ENCODE measurements at places on chromosomes 4 and X.

GRCh38 chrX:29858714-29859113 is 356.6 kb upstream of the MAGEB2 start:
- no peak for DNase-seq

GRCh38 chr4:77434299-77435092 is 171.1 kb upstream of the CXCL13 start:
- no peak for DNase-seq

- no peak for DNase-seq
Measured at GRCh38 chr4:2977211-2978088, 14.1 kb downstream of the GRK4 start.

- no peak for DNase-seq
Measured at GRCh38 chr4:149031399-149031798, 589.2 kb upstream of the NR3C2 start.

- DNase-seq = peak; percentile 39
Measured at GRCh38 chrX:72245461-72246089, 6.7 kb upstream of the ERCC6L start.

DNA sequence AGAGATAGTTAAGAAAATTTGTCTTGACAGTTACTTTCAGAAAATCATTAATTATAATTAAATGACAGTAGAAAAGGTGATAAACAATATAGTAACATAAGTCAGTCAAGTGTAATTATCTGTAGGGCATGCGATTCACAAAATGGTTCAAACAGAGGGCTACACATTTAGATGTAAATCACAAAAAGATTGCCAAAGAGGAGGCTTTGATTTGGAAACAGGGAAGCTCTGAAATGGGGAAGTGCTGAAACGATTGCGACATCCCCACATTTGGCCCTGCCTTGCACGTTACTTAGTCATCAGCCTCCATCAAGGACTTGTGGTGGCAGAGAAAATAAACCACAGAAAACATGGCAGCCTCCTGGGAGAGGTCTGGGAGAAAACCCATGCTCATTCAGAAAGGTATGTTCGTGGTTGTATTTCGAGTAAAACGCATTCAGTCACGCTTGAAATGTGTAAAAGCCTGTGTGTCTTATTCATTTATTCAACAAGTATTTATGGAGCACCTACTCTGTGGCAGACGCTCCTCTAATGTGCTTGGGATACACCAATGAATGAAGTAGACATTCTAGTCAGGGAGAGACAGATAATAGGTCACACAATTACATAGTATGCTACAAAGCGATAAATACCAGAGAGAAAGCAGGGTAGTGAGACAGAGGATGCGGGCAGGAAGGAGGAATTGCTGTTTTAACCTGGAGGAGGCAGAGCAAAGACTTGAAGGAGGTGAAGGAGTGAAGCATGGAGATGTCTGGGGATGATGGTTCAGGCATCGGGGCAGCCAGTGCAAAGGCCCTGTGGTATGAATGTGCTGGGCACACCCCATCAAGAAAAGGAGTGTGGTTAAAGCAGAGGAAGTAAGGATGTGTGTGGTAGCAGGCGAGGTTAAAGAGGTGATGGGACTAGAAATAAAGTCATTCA is 7.8 kb downstream of the RBM47 start:
- DNase-seq = no peak

DNA sequence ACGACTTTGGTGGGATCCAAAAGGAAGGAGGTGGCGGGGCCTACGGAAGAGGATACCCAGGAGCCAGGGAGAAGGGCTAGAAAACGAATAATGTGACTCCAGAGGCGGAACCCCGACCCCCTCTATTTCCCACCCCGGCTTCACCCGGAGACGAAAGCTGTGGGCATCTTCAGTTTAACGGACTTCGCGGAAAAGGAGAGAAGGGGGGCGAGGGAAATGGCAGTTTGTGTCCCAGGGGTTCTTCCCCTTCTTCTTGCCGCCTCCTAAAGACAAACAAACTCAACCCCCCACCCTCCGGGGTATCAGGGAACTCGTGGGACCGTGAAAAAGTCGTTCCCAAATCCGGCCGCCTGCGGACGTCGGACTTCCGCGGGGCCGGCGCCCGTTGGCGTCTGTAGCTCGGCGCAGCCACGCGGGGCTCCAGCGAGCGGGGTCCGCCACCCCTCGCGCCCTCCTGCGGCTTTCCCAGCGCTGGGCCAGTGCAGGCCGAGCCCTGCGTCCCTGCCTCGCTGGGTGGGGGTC is 3.6 kb upstream of the LEF1 start:
- DNase-seq = peak; percentile 51

DNA sequence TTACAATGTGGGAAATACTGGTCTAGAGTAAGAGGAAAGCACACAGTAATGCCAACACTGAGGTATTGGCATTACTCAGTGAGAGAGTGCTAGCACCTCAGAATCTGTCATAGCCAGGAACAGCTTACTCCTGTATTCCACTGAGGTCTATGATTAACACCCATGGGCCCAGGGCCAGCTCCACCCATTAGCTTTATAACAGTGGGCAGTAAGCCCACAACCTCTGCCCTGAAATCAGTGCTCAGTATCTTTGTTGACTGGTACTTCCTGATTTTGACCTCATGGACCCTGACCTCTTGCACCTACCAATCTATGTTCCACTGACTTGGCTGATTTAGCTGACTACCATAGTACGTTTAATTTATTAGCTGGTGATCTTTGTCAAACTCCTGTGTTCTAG is 56.1 kb downstream of the LANCL3 start:
- DNase-seq = no peak

DNA sequence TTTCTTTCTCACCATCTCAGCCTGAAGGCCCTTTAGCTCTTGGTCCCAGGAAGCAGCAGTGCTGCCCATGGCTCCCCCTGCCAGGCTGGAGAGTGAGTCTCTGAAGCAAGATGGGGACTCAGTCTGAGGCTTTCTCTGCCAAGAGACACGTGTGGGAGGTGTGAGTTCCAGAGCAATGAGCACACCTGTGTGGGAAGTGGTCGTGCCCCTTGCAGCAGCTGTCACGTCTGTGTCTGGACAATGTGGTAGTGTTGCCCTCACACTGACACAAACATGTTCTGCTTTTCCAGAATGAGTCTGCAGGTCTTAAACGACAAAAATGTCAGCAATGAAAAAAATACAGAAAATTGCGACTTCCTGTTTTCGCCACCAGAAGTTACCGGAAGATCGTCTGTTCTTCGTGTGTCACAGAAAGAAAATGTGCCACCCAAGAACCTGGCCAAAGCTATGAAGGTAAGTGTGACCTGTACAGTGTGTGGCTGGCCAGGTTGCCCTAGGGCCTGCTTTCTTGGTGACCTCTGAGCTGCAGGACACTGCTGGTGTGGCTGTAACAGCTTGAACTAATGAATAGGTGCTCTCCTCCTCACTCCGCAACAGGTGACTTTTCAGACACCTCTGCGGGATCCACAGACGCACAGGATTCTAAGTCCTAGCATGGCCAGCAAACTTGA is 1.9 kb downstream of the TACC3 start:
- no peak for DNase-seq

DNA sequence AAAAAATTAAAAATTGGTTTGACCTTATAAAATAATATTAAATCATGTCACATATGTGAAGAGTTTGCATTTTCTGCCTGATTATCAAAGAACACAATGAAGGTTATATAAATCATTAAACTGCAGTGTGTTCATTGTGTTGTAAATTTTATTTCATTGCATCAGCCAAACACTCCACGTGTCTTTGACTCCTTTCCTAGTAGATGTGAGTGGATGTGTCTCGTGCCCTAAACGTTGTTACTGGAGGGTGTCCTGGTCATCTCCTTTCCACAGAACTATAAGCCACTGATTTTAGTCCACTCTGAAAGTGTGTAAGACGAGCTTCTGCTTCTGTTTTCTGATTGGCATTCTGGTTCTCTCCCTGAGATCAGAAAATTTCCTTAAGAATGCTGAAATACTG is 127.3 kb downstream of the NDST4 start:
- DNase-seq = no peak

GRCh38 chr4:610411-611261 is 14.7 kb upstream of the PDE6B start:
- DNase-seq = no peak

DNA sequence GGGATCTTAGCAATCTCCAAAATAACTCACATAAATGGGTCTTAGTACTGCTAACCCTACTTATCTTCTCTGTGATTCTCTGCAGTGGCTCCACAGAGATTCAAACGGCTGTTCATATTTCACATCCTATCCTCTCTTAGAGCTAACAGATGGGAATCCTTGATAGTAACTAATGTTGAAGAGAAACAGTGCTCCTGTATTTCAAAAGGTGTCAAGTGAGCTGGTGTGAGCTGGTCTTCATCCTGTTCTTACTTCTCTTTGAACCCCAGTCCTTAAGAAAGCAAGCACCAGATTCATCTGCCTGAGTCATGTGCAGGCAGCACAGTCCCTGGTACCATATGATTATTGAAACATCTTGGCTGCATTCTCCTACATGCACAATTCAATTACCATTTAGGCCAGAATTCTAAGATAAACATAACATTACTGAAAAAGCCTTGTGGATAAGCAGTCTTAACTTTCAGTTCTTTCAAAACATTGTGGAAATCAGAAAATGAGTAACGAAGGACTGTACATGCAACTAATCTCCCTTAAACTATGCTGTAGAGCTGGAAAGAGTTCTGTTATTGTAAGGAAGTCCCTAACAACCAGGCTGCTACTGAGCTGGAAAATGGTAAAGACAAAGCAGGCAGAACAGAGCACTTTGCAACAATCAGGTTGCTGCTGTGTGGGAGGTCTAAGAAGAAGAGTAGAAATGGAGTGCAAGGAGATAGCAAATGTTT is 153.1 kb downstream of the NPNT start:
- no peak for DNase-seq

DNA sequence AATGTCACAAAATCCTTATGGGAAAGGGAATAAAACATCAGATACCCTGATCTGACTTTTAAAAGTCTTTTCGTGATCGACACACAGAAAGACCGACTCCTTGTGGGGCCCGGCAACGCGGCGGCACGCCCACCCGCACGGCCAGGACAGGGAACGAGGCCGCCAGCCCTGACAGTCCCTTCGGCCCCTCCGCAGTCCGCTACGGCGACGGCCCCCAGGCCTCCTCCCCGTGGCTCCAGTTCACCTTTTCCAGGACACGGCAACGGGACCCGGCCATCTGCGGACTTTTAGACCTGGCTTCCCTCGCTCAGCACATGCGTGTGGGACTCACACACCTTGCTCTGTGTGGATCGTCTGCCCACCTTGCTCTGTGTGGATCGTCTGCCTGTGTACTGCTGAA is 33.6 kb upstream of the GTPBP6 start:
- no peak for DNase-seq

GRCh38 chrX:16606142-16606720 is 43.7 kb upstream of the S100G start:
- DNase-seq = no peak

DNA sequence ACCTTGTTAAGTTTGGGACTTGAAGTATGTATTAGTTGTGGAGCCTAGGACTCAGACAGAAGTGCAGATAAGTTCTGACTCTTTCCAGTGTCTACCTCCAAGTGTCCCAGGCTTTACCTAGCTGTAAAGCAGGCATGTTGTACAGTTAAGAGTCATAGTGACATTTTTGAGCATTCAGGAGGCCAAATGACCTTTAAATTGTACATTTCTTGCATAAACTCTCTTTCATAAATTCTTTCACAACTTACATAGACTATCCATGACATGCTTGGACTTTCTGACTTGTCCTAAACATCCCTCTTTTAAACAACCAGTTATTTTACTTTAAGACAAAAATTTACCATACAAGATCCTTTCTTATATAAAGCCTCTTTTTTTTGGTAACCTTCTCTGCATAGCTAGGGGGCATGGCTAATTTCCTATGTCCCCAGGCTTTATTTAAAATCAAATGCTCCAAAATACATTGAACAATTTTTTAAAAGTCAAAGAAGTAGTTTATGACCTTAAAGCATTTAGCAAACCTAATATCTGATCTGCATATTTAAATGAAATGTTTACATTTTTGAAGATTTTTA is 40.1 kb upstream of the UGT8 start:
- DNase-seq = no peak

GRCh38 chr4:95027905-95028618 is 270.3 kb downstream of the BMPR1B start:
- no peak for DNase-seq

DNA sequence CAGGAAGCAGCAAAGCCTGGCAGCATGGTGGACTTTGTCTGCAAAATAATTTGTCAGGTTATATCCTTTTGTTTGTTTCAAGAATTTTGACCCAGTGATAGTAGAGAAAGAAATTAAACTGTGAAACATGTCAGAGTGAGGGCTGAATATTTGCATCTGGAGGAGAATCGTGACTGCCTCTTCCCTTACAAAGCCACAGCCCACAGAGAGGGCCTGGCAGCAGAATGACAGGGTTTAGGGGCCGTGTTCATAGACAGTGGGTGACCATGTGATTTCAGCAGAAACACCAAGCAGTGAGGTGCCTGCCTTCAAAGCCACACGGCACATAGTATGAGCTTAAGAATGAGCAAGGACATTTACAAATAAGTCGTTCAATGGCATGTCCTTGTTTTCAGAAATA is 24.4 kb upstream of the PLAC8 start:
- DNase-seq = no peak

DNA sequence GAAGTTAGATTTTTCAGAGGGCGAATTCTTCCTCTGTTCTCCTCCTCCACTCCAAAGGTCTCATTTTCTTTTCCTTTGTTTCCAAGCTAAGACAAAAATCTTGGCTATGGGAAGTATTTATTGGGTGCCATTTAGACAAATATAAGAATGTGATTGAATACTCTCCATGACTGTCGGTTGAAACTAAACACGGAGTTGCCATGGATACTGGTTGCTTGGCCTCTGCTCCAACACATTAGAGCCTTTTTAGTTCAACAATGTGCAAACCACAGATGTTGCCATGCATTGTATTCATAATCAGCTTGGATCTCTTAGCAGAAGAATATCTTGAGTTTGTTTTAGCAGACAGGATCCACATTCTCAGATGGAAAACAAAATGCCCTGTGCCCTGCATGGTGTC is 366.5 kb upstream of the LCORL start:
- DNase-seq = no peak

DNA sequence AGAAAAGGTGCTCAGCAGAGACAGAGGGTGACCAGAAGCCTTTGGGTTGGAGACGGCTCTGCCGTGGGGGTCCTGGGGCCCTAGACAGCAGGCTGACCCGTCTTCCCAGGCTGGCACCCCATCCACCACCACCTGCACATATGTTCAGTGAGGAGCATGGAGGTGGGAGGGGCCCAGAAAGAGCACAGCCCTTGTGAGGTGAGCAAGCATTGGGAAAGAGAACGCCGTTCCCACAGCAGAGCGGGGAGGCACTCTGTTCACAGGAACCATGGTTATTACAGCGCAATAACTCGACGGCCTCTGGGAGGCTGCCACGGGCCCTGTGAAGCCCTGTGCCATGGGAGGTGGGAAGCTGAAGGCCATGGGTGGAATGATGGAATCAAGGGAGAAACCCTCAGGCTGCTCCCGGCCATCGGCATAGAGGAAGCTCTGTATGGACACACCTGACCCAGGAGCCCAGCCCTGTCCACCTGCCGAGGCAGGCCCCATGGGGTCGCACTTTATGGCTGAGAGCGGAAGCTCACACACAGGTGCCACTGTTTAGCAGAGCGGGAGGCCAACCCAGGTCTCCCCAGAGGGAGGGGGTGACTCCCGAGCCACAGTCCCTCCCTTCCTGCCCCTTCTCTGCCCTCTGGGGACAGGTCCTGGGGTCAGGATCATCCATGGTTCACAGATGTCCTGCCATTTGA is 93.5 kb upstream of the AFAP1 start:
- no peak for DNase-seq
